ENCODE measurements at places on chromosomes 5 and 9. TPM values are rescaled to one million over a fixed set of nuclear protein-coding genes. Genes with fewer than 3 reads are reported as not detected.

The SARDH gene
- polyA plus RNA-seq: 1.8 TPM

The ZFP62 gene
- 20.1 TPM for polyA plus RNA-seq

The NMRK1 gene
- polyA plus RNA-seq: 48.4 TPM

The SLC6A7 gene
- not detected for polyA plus RNA-seq

The UTP15 gene
- 8.9 TPM for polyA plus RNA-seq
